HuH-7 (cell line): ENCODE measurements at places on chromosomes 5 and 9.
A peak's percentile ranks its signal among the peaks of the same experiment; 100 is the strongest.

- no peak for DNase-seq
Observed at GRCh38 chr9:37947977-37948376, 44.0 kb upstream of the SLC25A51 start.

GRCh38 chr5:141525653-141526052 lies 36.8 kb downstream of the PCDHGC5 start:
- DNase-seq: no peak

DNA sequence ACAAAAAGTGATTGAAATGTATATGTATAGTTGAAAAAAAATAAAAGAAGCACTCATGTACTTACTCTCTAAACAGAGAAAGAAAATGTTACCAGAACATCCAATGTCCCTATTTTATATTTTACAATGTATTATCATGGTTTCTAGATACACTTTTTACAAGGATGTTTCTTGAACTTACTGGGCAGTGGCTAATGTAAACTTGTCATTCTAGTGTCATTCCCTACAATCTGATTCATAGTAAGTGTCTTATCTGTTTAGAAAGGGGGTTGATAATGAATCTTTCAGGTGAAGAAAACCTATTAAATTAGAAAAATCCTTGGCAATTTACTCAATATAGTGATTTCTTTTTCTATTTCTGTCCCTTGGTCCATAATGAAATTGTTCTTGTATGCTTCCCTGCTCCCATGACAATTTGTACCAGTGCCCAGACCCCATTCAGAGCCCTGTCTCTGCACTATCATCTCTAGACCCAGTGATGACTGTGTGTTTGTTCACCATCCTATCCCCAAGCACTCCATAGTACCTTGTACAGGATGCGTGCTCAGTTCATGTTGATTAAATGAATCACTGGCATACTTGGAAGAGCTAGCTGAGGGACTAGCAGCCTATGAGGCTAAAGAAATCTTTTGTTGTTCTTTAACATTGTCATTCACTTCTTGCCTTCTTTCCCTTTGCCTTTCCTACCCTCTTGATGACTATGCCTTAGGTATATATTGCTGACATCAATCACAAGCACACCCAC lies 101.2 kb downstream of the HMHB1 start:
- DNase-seq: no peak

- no peak for DNase-seq
Observed at GRCh38 chr5:65013166-65013565, 244.4 kb downstream of the CWC27 start.

- DNase-seq: no peak
Observed at GRCh38 chr5:112691339-112691680, 46.4 kb upstream of the APC start.

GRCh38 chr5:100595152-100595811 lies 60.1 kb downstream of the FAM174A start:
- no peak for DNase-seq

- DNase-seq: no peak
Observed at GRCh38 chr5:5252106-5252505, 112.0 kb downstream of the ADAMTS16 start.

GRCh38 chr5:97267767-97268166 lies 84.7 kb upstream of the RIOK2 start:
- DNase-seq: no peak

DNA sequence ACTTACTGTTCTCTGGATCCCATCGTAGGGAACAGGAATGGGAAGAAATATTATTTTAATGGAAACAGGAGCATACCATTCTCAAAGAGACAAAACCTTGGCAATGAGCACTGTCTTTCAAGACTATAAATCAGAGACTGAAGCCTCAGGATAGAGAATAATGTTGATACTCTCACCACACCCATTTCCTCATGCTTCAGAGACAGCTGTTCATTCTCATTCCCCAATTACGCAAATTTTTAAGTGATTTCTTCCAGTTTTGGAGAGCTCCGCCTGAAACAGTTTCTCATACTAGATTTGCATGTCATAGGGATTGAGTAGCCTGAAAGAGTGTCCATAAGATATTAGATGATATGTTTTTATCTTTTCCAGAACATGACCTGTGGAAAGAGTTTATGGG lies 290.5 kb upstream of the RASA1 start:
- DNase-seq: no peak

DNA sequence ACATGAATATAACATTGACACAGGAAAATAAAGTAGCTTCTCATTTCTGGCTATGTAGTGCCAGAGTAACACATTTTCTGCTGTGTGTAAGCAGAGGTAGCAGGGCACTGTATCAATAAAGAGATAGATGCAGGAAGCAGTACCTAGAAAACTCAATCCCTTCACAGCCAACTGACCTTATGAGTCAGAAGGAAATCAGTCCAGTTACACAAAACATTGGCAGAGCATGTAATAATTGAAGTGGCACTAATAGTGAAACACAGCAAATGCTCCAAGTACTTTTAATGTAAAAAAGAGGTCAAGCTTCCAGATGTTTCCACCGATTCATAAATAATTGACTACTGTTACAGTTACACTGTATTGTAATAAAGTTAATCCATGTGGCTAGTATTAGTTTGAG lies 706.6 kb downstream of the EFNA5 start:
- no peak for DNase-seq

- DNase-seq: no peak
Observed at GRCh38 chr9:133066181-133066983, 4.6 kb downstream of the CEL start.

GRCh38 chr5:149924486-149924885 lies 20.1 kb downstream of the PDE6A start:
- DNase-seq: no peak

- DNase-seq: peak; percentile 30
Observed at GRCh38 chr5:135386886-135387628, 12.0 kb downstream of the MACROH2A1 start.

DNA sequence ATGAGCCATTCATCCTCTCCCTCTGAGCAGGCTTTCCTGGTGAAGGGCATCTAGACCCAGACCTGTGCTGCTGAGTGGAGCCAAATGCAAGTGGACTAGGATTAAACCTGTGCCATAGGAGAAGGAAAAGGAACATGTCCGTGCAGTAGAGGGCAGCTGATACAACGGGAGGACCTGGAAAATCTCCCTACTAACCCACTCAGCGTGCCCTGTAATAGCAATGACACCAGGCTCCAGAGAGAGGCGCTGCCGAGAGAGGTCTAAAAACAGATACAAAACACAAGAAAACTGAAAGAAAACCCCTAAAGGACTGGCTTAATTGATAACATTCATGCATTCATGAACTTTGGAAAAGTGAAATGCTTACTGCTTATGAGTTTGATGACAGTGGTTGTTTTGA lies 60.8 kb downstream of the PFDN1 start:
- DNase-seq: no peak

- DNase-seq: peak; percentile 46
Observed at GRCh38 chr9:127187231-127187956, 65.0 kb upstream of the ANGPTL2 start.

DNA sequence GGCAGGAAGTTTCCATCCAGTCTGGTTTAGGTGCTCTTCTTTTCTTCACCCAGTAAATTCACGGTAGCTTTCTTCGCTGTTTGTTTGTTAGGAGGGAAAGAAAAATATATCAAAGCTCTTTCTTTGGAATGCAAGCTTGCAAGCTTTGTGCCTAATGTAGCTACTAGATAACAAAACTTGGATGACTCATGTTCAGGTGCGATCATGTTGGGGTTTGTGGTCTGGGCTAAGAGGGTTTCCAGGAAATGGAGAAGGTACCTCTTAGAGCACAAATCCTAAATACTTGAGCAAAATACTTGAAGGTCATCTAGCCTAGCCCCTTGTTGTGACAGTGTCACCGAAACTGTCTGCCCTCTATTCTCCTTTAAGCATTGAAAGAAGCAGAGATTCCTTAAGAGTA lies 17.7 kb downstream of the SRP19 start:
- no peak for DNase-seq

DNA sequence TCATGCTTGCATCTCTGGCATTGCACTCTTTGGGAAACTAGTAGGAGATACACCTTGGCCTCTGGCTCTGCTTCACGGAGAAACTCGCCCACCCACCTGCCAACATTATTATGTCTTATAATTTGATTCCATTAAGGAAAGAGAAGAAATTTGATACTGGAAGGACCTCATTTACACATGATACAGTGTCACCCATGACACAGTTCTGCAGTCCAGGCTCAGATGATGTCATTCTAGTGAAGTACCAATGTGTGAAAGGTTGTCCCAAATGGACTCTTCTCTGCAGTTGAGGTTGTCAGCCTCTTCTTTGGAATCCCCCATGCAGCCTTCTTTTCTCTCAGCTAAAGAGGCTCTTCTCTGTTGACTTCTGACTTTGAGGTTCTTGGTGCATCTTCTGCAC lies 329.1 kb downstream of the NTRK2 start:
- no peak for DNase-seq

DNA sequence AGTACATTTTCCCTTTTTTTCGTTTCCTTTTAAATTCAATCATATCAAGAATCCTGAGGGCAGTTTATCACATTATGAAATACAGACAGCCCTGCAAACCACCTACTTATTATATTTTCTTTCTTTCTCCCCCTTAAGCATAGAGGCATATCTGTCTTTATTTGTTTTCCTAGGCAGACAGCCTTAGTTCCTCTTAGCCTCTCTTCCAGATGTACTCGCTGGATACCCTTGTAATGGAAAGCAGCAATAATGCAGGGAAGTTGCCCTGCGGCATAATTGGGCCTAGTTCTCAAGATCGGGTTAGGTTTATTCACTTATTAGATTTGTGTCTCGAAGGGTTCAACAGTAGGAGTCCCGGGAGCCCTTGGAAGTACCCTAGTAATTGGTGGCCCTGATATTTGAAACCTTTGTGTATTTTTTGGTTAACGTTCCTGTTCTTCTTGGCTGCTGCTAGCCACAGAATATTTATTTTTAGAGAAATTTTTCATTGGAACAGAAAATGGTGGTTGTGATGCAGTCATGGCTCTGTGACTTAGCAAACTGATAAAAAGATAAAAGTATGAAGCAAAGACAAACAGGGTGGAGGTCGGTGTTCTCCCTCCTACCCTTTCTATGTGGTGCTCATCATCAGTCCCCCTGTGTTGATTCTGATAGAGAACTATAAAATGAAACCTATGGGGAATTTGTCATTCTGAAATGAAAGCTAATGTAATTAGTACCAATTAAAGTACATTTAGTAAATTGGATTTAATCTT lies 6.4 kb downstream of the TLE4 start:
- DNase-seq: no peak

GRCh38 chr5:117100176-117100575 lies 525.6 kb upstream of the SEMA6A start:
- no peak for DNase-seq

GRCh38 chr9:69211424-69212036 lies 37.5 kb downstream of the TJP2 start:
- DNase-seq: no peak

DNA sequence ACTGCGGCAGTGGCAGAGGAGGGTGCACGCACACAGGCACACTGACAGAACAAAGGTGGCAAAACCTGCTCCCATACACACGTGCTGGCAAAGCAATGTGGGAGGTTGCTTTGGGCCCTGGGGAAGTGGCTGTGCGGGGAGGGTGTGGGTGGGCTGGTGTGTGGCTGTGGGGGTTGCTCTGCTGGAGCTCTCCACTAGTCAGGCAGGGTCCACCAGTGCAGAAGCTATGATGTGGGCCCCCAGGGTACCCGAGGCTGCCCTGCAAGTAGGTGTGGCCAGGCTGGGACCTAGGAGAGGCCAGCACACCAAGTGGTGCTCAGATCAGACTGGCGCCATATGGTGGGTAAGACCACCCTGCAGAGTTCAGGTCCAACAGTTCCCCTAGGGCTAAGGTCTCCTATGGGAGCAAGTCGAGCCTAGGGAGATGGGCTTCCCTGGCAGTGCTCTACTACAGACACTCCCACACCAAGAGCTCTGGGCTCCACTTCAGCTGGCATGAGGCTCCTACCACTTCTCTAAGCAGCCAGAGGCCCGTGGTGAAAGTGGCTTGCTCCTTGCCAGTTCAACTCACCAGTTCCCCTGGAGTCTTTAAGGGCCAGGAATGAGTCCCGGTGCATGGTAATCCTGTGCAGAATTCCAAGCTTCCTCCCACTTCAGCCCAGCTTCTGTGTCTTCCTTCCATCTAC lies 46.2 kb upstream of the IFNE start:
- no peak for DNase-seq

DNA sequence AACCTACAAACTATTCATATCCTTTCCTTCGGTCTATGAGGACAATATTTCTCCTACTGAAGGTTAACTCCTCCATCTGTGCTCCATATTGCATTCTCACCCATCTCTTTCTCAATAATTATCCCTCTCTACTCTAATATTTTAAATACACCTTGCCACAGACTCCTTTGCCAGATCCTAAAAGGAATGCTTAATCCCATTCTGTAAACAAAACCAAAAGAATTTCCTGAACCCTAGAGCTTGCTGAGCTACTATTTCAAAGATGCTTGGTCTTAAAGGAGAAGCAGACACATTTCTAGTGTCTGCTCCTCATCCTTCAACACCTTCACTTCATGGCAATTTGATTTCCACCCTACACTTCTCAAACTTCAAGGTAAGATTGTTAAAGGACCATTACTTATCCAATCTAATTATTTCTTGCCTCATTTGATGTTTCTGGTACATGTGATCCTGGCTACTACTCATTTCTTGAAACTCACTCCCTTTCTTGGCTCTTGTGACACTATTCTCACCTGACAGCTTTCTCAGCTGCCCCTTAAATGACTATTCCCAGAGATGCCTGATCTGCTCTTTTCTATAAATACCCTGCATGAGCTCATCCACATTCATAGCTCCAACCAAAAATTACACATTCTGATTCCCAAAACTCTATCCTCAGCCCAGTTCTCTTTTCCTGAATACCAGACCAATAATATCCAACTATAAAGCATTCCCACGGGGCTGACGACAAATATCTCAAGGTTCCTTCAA lies 20.2 kb downstream of the HOMER1 start:
- no peak for DNase-seq

DNA sequence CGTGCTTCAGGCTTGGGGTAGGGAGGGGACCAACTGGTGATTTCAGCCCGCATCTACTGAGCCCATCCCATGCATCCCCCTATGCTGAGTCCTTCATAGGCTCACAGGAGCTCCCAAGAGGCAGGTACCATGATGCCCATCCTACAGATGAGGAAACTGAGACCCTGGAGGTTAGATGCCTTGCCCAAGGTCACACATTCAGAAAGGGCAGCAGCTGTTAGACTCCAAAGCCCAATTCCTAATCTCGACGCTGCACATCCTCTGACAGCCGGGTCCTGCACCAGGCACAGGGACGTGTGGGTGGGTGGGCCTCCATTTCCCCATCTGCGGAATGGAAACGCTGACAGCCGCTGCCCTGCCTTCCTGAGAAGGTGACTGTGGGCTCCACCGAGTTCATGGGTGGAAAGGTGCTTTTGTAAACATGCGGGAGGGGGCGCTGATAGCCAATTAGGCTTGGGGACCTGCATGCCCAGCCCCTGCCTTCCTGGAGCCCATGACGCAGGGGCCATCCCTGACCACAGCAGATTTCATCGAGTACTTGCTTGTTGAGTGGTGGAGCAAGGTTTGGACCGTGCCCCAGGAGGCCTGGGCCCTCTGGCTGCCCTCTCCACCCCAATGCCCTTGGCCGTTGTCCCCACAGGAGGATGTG lies 2.2 kb downstream of the DNM1 start:
- DNase-seq: peak; percentile 15

- no peak for DNase-seq
Observed at GRCh38 chr9:72390907-72391306, 25.9 kb upstream of the ZFAND5 start.
